Stimulated activated CD8-positive, alpha-beta memory T cell treated with anti-CD3 and anti-CD28 coated beads, Interleukin-7, amount 100 ng/mL, for 24 hours (primary cell): ENCODE measurements at places on chromosomes 1 and 21.

DNA sequence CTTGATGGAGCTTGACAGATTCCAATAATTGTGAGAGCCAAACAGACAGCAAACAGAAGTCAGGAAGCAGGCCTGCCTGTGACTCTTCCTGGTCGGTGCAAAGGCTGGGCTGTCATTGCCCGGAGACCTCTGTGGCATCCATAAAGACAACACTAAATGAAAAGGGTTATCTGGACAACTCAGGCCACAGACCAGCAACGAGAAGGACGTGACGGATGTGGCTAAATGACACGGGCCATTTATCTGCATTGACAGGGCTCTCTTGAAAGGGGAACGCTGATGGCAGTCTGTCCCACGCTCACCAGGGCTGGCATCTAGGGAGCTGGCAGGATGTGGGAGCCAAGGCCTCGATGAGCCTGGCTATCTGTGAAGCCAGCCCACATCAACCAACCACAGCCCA, 35.0 kb downstream of the HMGB4 start:
- DNase-seq: no peak

- no peak for DNase-seq
Observed at GRCh38 chr21:17436626-17437111, 76.2 kb upstream of the CXADR start.

DNA sequence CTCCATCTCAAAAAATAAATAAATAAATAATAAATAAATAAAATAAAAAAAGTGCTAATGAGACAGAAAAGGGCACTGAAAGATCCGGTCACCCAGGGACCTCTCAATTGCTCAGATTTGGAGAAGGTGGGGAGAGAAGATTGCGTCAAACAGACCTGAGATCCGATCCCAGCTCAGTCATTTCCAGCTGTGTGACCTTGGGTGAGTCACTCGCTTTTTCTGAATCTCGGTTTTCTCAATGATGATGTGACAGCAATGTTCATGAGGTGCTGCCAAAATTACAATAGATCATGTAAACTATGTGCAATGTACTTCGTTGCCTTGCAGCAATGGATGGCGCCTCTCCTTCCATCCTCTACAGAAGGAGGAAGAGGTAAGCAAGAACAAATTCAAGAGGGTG, 11.1 kb upstream of the MEF2D start:
- DNase-seq: no peak

DNA sequence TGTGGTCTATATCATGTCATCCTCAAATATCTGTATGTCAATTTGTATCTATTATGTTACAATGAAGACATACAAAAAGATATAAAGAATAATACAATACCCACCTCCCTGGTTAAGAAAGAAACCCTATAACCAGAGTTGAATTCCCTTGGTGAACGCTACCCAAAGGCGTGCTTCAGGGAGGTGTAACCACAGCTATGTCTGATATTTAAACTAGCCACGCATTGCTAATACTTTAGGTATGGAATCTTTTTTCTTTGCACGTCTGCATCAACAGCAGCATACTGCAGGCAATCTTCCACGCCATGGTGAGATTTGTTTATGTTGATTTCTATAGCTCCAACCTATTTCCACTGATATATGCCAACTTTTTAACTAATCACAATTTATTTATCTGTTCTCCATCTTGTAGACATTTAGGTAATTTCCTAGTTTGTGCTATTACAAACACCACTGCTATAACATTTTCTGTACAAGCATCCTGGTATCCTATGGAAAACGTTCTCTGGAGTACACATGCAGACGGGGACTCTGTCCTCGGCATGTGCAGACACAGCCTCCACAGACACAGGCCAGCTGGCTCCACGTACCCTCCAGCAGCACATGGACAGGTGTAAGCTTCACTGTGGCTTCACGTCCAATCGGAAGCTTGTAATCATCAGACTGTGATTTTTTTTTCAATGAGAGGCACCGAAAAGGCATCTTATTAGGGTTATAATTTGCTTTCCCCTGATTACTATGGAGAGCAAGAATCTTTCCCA, 58.5 kb downstream of the HSF2BP start:
- DNase-seq: no peak

GRCh38 chr1:33443705-33444180, 12.8 kb upstream of the PHC2 start:
- no peak for DNase-seq

- DNase-seq: no peak
Observed at GRCh38 chr1:74715806-74716205, 17.0 kb downstream of the CRYZ start.
